Activated T-cell treated with anti-CD3 and anti-CD28 coated beads for 4 hours (primary cell): ENCODE measurements at places on chromosomes 2 and 18.

DNA sequence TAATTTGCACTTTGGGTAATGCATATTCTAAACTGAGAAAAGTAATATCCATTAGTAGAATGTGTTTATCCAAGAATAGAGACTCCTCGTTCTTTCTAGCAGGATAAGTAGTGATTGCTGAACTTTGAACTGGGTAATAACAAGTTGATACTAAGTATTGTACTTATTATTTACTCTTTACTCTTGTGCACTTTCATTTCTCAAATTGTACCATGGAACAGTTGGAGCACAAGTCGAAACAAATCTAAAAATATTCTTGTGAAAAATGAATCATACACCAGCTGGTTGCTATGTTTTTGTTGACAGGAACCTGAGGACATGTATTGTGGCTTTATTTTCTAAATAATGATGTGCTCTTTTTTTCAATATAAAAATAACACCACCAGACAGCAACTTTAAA lies 111.9 kb downstream of the RGPD3 start:
- DNase-seq, result no peak

GRCh38 chr2:107108556-107108955 lies 222.6 kb upstream of the ST6GAL2 start:
- DNase-seq, result no peak

GRCh38 chr2:239098288-239098970 lies 250.5 kb downstream of the TWIST2 start:
- no peak for DNase-seq

- no peak for DNase-seq
Observed at GRCh38 chr18:23422751-23423418, 30.2 kb upstream of the RIOK3 start.

GRCh38 chr2:86413296-86414094 lies 27.7 kb upstream of the KDM3A start:
- DNase-seq, result no peak

DNA sequence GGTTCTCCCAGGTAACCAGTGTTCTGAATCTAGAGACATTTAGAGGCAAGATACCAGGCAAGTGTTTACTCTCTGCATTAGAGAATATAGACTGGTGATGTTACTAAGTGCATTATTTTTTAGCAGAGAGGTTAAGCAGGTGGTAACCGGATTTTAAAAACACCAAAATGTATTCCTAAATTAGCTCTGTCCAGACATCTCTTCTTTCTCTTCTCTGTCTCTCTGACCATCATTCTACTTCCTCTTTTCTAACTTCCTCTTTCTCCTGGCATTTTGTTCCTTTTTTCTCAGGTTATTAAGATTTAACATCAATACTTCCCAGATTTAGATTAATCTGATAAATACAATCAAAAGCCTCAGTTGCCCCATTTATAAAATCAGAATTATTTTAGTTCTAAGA lies 31.7 kb upstream of the DYNC1I2 start:
- no peak for DNase-seq

GRCh38 chr2:118290411-118291250 lies 202.4 kb downstream of the INSIG2 start:
- DNase-seq, result no peak

DNA sequence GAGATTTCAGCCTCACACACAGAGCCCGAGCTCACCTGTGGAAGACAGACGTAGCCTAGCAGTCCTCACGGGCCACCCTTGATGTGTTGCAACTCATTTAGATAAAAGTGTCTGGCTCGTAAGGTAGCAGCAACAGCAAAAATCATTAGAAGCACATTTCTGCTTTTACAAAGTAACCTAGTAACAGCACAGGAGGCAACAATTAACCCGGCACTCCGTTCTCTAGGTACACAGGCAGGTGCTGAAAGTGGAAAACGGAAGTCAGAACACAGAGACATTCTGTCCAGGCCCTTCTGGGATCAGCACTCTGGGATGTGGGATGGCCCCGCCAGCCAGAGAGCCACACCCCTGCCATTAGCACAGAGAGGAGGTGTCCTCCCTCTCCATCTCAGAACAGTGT lies 99.3 kb downstream of the KLHL29 start:
- no peak for DNase-seq

DNA sequence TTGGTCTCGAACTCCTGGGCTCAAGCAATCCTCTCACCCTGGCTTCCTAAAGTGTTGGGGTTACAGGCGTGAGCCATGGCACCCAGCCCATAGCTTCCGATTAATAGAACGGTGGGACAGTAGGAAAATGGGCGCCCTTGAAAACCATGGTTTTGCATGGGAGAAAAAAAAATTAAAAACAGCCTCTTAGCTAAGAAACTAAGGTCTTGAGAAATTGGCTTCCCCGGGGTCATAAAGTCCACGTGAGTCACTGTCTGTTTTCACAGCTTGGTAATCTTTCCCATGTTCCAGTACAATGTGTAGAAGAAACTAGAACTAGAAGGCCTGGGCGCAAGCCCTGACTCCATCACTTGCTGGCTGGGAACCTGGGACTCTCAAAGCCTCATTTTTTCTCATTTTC lies 20.7 kb downstream of the B3GNT2 start:
- DNase-seq, result no peak

DNA sequence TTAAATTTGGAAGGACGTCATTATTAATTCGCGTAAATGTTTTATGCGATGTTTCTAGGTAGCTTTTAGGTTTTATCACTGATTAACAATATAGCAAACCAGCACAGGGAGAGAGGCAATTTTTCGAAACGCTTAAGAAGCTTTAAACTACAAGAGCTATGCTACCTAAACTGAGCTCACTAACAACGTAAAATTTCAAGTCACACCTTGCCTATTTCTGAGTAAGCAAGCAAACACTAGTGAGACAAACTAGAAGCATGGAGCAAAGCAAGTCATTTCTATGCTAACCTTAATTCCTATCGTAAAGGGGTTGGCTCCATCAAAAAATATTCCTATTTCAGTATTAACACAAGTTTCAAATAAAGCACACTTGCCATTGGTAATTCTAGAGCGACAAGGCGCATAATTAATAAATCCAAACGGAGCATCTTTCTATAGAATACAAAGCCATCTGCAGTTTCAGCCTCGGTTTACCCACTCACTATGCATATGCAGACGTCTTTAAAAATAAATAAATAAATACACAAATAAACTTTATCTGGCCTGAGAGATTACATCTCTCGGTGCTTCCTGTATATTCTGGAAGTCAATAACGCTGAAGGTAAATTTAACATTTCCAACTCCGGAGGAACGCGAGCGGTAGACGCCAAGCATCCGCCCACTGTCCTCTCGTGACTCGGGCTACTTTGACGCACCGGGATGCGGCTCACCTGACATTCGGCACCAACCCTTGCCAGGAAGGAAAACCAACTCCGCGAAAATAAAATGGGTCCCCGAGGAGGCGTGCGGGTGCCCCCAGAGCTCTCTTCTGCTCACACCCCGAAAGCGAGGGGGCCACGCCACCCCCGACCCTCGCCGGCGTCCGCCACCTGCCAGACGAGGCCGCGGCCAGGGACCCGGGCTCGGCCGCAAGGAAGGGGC lies 947 bp downstream of the ITSN2 start:
- DNase-seq, result no peak

GRCh38 chr18:3252843-3253242 lies 5.2 kb downstream of the MYL12A start:
- DNase-seq, result no peak

- DNase-seq, result no peak
Observed at GRCh38 chr18:36305375-36305774, 7.9 kb downstream of the FHOD3 start.

- DNase-seq, result no peak
Observed at GRCh38 chr18:69636529-69637301, 236.0 kb downstream of the DOK6 start.

- DNase-seq, result no peak
Observed at GRCh38 chr2:188850786-188851185, 123.4 kb upstream of the COL3A1 start.

DNA sequence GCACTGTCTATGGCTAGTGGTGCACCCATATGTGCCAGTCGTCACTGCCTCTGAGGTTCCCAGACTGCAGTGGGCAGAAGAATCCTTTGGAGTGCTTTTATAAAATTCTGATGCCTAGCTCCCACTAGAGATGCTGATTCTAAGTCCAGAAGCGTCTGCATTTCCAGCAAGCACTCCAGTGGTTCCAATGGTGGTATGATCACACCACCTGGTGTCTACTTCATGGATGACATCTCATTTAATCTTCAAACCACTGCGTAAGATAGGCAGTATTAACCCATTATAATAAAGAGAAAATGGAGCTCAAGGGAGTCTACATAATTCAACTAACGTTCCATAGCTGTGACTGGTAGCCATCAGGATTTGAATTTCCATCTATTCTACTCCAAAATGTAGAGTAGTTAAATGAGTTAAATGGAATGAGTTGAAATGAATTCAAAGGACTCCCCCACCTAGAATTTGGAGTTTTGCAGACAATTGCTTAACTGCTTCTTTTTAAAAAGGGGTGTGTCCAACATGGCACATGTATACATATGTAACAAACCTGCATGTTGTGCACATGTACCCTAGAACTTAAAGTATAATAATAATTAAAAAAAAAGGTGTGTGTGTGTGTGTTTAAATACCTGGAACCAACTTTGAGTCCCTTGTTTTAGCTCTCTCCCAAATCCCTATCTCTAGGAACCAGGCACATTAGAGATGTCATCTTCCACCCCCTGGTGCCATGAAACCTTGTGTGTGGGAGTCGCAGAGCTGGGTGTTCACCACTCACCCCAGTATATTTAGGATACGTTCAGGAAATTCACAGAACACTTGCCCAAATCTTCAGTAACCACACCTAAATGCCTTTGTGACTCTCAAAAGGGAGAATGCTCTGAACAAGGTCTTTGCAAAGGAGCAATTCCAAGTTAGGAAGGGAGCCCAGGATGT lies 14.1 kb downstream of the LAMA3 start:
- DNase-seq, result no peak
